Neural crest cell (in vitro differentiated cells): ENCODE measurements at places on chromosomes 11 and 22.

GRCh38 chr11:86940122-86940777 lies 14.9 kb downstream of the FZD4 start:
- no peak for DNase-seq

GRCh38 chr11:63227521-63228107 lies 15.8 kb downstream of the SLC22A25 start:
- DNase-seq, result no peak

GRCh38 chr11:70860888-70861287 lies 391.5 kb downstream of the SHANK2 start:
- no peak for DNase-seq

DNA sequence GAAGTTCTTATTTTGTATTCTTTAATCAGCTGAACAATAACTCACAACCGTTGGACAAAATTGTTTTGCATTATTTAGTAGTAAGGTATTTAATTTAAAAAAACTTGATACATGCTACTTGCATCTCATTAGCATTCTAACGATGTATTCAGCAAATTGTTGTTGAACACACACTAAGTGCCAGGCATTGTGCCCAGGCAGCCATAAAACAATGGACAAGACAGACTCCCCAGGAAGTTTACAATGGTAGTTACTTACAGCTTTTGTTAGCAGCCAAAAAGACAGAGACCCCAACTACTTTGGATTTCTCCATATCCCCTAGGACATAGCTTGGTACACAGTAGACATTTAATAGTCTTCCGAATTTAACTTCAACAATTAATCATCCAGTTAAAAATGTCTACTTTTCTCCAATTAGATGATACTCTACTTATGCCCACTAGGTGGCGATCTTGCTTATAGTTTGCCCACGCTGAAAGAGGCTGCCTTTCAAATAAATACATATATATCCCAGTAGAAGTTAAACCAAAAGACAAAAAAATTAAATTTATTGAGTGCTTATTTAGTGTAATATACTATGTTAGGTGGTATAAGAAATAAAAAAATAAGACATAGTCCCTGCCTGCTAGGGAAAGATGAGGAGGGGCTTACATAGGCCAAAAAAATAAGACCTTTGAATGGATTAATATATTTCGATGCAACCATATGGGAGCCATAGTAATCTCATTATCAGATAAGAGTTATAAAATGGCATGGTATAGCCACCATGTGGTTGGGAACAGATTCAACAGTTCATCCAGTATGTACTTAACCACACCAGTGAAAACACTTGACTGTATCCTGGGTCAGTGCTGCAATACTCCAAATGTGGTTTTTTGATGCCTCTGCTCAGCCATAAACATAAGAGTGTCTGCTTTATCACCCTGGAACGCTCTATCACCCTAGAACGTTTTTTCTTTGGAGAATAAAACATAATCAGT lies 2.0 kb upstream of the FJX1 start:
- DNase-seq, result no peak
